ENCODE measurements at places on chromosomes 16 and 17.
A peak's percentile ranks its signal among the peaks of the same experiment; 100 is the strongest.

DNA sequence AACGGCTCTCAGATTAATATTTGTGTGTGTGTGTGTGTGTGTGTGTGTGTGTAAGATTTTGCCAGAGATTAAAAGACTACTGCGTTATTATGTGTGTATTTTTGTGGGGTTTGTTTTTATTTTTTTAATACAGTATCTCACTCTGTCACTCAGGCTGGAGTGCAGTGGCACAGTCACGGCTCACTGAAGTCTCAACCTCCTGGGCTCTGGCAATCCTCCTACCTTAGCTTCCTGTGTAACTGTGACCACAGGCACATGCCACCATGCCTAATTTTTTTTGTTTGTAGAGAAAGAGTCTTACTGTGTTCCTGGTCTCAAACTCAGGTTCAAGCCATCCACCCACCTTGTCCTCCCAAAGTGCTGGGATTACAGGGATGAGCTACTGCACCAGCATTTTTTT lies 87.2 kb downstream of the CYB561 start:
- no peak for DNase-seq

DNA sequence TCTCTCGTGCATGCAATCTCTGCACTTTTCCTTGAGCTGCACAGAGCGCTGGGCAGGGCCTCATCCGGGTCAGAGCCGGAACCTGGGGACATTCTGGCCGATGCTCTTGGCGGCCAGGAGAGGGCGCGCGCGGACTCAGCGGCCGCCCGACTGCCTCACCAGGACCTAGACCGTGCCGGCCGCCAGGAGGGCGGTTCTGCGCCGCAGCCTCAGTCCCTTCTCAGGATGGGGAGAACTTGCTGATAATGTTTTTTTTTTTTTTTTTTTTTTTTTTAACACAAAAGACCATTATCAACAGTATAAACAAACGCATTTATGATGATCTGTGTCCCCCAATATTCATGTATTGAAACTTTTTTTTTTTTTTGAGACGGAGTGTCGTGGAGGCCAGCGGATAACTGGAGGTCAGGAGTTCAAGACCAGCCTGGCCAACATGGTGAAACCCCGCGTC lies 8.1 kb upstream of the FLYWCH2 start:
- peak; percentile 78 for DNase-seq

GRCh38 chr17:68197091-68197996 lies 50.5 kb upstream of the AMZ2 start:
- DNase-seq: no peak

- no peak for DNase-seq
Measured at GRCh38 chr17:70205401-70205800, 36.1 kb downstream of the KCNJ2 start.

DNA sequence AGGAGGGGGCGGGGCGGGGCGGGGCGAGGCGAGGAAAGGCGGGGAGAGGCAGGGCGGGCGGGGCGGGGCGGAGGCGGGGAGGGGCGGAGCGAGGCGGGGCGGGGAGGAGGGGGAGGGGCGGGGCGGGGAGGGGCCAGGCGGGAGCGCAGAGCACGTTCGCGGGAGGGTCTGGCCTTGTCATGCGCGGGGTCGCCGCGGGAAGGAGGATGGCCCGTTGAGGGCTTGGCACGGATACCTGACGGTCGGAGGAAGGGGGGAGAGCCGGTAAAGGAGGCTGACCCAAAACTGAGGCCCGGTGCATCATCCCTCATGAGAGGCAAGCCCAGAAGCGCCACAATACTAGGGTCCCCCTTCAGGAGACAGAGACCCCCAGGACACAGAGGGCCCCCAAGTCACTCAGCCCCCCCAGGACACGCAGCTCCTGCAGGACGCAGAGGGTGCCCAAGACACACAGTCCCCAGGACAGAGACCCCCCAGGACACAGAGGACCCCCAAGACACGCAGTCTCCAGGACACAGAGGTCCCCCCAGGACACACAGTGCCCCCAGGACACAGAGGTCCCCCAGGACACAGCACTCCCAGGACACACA lies 593 bp upstream of the WDR45B start:
- DNase-seq: no peak

DNA sequence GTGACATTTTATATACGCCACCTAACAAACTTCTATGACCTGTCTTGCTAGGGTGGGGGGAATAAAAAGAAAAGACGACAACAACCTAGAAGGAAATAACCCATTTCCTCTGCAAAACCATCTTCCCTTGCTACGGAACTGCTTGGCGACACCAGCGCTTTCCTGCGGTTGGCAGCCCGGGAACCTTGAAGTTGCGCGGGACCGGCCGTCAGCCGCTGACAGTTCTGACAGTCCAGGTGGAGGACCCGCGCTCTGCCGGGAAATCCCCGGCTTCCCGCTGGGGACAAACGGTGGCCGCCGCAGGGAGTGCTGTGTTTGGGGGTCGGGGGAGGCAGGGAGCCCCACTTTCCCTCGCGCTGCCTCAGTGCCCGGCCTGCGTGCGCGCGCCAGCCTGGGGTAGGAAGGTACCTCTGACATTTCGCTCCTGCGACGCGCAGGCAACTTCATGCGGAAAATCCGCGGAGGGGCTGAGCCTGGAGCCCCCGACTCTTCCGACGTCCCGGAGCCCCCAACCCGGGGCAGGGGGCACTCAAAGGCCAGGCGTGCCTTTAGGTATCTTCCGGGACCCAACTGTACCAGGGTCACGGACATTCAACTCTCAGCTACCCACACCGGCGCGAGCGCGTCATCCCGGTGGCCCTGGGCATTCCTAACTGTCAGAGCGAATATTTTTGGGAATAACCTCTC lies 516 bp downstream of the SLC16A6 start:
- no peak for DNase-seq

DNA sequence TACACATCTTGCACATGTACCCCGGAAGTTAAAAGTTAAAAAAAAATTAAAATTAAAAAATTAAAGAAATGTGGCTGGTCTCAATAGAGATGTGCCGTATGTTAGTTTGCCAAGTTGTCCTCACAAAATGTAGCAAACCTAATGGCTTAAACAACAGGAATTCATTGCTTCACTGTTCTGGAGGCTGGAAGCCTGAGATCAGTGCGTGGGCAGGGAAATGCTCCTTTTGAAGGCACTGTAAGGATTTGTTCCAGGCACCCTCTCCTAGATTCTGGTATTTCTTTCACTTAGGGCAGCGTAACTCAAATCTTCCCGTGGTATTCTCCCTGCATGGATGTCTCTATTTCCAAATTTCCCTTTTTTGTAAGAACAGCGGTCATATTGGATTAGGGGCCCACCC lies 32.7 kb upstream of the MON1B start:
- DNase-seq: no peak

GRCh38 chr17:8185582-8186445 lies 4.2 kb downstream of the BORCS6 start:
- peak; percentile 80 for DNase-seq

DNA sequence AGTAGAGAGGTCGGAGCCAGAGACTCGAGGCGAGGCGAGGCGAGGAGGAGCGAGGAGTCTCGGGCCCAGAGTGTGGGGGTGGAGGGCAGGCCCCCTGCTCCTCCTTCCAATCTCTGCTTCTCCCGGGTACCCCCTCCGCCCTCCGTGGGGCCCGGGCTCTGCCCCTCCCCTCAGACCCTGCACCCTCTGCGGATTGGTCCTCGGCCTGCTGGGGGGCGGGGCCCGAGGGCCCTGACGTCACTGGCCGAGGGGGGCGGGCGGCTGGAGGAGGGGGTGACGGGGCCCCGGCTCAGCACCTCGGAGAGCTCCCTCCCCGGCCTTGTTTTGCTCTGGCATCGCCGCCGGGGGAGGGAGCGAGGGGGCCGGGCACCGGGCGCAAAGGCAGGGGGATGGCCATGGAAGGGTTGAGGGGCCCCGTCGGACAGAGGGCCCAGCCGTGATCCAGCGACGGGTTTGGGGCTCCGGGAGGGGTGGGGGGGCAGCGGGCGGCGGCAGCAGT lies at the start of gene RUNDC3A:
RUNDC3A (plus strand) TSS at position 282 of the 499 bp plus-strand sequence. CDS start 232 bp downstream, outside the sequence.
- DNase-seq: peak; percentile 96

GRCh38 chr17:78001182-78001581 lies 42.7 kb downstream of the TNRC6C start:
- no peak for DNase-seq

- DNase-seq: no peak
Measured at GRCh38 chr16:61730997-61731396, 305.2 kb downstream of the CDH8 start.

DNA sequence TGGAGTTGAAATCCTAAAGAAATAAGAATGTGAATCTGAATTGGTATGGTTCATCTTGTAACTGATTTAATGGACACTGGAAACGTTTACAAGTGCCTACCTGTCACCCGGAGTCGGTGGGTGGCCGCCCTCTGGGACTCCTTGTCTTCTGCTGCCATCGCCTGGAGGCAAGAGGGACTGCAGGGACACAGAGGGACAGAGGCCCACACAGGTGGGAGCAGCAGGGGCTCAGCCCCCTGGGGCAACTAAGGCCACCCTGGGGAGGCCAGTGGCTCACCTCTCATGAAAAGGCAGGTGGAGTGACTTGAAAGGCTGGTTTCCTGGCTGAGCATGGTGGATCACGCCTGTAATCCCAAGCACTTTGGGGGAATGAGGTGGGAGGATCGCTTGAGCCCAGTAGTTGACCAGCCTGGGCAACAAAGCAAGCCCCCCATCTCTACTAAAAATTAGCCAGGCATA lies 23.2 kb downstream of the TMEM92 start:
- peak; percentile 30 for DNase-seq

GRCh38 chr16:81283044-81283443 lies 31.7 kb upstream of the GAN start:
- no peak for DNase-seq

- DNase-seq: no peak
Measured at GRCh38 chr17:35404360-35404759, 27.9 kb downstream of the SLFN12 start.

GRCh38 chr17:68377771-68378267 lies 79.5 kb downstream of the WIPI1 start:
- DNase-seq: no peak

DNA sequence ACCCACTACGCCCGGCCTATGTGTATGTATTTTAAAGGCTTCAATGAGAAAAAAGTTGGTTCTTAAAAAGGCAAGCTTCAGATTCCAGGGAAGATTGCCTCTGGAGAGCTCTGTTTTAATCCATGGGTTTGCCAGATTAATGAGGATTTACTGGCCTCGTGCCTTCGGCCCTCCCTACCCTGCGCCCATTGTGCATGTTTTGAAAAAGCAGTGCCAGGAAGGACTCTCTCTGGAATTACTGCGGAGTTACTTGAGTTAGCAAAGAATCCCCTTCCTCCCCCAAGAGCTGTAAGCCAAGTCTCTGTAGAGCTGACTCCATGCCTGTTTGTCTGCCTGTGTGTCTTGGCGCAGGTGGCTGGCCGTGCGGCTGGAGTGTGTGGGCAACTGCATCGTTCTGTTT lies 98.9 kb downstream of the ABCC6 start:
- DNase-seq: no peak

- no peak for DNase-seq
Measured at GRCh38 chr16:53770641-53771040, 66.7 kb downstream of the FTO start.

DNA sequence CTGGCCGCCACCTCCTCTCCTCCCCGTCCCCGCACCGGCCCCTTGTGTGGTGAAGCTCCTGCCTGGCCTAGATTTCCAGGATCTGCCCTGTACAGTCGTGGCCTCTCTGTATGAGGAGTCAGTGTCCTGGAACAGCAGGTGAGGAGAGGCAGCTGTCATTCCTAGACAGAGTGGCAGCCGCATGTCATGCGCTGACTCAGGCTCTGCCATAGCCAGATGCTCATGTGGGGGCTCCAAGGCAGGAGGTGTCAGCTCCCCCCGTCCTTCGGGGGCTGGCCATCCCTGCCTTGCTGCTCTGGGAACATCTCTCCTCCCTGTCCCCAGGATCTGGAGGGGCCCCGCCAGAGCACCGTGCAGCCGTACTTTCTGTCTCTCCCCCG lies 60.4 kb downstream of the BAIAP2 start:
- no peak for DNase-seq

DNA sequence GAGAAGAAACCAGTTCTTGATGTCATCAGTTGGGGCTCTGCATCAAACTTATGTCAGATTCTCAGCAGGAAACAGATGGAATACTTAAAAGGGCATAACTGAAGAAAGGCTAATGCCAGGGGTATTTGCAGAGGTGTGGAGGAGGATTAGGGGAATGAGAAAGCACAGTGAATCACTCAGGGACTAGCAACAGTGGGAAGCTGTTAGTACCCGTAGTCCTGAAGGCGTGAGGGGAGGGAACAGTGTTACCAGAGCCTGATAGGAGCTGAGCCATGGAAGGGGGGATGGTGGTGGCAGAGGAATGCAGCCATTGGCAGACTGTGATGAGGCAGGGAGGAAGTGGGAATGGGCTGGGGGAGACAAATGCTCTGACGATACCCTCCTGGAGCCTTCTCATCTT lies 162.3 kb downstream of the UTP18 start:
- DNase-seq: no peak

DNA sequence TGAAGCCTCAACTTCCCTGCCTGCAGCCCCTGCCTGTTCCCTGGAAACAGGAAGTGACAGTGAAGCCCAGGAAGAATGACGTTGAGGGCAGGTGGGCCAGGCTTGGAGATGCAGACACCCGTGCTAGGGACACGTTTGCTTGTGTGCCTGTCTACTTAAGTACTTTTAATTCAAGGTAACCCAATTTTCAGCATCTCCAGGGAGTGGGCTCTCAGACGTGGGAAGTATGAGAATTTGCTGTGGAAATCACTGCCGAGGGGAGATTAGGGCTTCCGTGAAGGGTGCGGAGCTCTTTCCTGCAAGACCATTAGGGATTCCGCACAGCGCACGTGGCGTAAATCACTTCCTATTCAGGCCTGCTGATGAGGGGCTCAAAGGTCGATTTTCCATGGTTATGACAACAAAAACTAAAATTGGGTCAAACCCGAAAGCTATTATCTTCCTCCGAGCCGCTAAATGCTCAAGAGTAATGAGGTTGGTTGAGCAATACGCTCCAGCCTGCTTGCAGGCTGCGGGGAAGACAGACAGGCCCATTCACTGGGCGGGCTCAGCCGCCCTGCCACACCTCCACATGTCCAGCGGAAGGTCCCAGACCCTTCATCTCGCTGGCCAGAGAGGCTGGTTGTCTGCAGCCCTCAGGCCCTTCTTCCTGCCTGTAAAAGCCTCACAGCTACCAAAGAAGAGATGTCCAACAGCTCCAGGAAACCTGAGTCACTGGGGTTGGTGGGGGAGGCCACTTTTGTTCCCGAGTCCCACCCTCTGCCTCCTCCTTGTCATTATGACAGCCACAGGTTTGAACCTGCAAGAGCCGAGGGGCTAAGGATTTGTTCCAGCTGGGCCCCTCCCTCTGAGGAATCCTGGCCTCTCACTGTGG lies 109.9 kb downstream of the RBFOX3 start:
- DNase-seq: no peak

GRCh38 chr17:54694287-54694887 lies 206.3 kb upstream of the TOM1L1 start:
- DNase-seq: no peak
